ENCODE measurements at places on chromosomes 2 and 18. TPM values are rescaled to one million over a fixed set of nuclear protein-coding genes. Genes with fewer than 3 reads are reported as not detected.
A peak's percentile ranks its signal among the peaks of the same experiment; 100 is the strongest.

The REG3G gene
- total RNA-seq, result not detected

DNA sequence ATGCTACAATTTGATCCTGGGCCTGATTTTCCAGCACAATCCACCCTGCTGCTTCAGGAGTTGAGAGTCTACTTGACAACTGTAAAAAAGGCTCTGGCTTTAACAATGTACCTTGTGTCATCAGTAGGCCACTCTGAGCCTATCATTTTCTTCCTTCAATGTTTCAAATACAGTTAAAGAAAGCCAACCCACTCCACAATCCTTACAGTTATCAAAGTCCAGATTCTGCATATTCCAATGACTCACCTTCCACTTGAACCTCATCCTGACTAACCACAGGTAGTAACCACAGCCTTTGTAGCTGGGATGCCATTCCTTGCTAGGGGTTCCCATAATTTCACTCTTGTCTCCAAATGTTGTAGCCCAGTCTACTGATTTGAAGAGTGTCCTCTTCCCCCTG, 35.5 kb upstream of the AQP4 start:
- no peak for DNase-seq

DNA sequence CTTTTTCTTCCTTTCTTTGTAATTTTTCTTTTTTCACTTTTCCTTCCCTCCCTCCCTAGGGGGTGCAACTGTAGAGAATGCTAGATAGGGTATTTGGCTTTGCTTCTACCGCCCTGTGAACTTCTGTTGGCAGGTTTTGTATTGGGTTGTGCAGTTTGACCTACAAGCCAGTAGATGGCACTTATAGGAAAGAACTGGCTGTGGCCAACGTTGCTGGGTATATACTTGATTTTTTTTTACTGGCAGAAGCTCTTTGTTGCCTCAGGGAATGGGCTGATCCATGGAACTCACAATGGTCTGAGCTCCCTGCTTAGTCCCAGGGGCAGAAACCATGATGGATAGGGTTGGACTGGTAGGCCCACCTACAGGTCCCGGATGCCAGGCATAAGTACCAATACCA, 1019.5 kb upstream of the LRRTM1 start:
- peak; percentile 33 for DNase-seq

- no peak for DNase-seq
Observed at GRCh38 chr2:176582176-176582575, 312.9 kb downstream of the MTX2 start.

DNA sequence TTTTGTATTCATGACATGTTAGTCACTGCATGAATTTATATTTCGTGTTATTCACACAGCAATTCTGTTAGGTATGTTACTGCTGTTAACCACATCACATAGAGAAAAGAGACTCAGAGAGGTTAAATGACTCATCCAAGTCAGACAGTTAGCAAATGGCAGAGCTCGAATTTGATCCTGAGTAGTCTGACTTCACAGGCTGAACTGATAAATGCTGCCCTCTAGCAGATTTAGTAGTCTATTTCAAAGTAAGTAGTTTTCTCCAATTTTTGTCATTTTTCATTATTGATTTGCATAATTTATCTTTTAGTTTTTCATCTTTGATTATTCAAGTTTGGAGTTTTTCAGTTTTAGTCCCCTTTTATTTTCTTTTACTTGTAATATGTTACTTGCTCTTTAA, 58.3 kb downstream of the WDR7 start:
- peak; percentile 84 for DNase-seq

DNA sequence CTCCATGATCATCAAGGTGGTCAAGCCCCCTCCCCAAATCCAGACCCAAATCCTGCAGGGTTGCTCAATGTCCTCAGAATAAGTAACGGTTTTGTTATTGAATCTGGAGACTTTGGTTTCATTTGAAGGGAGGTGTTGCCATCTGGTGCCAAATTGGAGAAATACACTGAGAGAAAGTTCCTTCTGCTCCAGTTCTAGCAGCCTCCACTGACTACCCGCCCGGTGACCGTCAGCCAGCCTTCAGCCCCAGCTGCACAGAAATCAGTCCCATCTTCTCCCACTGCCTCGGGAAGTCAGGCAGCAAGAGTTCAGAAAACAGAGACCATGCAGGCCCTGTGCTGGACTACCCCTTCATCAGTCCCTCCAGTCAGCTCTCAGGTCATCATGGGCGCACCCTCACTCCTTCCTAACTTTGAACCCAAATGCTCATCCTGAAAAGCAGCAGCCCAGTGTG, 38.7 kb downstream of the PKDCC start:
- DNase-seq, result peak; percentile 61

The PAX8 gene
- total RNA-seq, result not detected

The OR6B2 gene
- total RNA-seq, result not detected

The C2orf72 gene
- 0.75 TPM for total RNA-seq

The GFPT1 gene
- total RNA-seq, result 15.4 TPM

DNA sequence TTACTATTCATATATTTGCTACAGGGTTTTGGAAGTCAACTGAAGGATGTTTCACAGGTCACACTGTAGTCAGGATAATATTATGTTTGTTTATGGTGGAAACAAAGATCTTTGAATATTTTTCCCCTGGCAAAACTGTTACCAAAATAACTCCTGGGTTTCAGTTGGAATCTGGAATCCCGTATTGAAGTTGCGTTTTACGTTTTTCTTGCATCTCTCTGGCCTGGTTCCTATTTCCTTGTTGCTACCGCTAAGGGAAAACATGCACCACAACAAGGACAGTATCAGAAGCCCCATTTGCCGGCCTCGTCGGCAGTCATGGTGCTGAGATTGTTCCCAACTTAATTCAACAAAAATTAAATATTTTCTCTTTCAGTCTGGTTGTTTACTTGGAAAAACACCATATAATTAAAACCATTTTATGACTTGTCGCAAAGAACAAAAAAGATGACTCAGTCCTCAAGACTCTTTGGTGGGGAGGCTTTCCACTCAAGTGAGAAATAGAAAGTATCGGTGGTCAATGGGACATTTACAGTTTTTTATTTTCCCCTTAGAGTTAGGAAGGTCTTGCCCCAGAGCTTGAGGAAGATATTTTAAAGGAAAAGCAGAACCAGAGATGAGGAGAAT, 42.3 kb downstream of the EN1 start:
- no peak for DNase-seq

DNA sequence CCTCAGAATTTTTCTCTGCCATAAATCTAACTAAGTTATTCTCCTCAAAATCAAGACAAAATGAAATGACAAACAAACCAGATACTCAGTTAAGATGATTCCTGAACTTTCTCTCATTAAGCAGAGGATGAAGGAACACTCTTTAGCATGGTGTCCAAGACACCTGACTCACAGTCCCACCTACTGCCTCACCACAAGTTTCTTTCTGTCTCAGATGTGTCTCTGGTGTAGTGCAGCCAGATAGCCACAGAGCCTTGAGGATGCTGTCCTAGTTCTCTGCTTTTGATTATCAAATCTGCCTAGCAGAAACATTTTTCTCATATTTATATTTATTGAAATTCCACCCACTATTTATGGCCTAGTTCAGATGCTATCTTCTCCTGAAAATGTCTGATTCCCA, 103.6 kb upstream of the TMEM200C start:
- DNase-seq, result no peak
